ENCODE measurements at places on chromosomes 2 and 18.

DNA sequence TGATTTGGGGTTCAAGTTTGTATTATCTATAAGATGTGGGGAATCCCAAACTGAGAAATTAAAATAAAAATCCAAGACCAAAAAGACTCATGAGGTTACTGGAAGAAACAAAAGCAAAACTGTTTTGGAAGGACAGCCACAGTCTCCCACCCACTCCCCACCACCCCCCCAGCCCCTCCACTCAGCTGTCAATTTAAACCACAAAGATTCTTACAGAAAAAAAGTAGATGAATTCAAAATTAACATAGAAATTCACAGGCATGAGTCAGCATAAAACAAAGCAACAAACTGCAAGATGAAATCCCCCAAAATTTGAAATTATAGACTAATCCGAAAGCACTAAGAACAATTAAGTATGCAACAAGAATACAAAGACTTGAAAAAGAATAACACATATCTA is 12.1 kb downstream of the MAP4K3 start:
- no peak for DNase-seq

DNA sequence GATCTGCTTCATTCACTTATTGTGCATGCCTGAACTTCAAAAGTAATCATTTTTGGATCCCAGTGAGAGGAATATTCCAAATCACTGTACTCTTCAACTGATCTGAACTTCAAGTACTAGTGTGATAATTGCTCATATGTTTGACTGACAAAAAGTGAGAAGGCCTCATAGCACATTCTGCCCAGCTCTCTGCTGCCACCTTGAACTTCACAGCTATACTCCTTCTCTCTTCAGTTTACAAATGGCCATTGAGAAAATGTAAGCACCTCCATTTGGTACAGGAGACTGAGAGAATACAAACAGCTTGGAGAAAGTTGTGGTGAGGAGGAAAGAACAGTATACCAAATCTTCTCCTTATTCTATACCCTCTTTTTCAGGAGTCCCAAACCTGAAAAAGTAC is 946.0 kb upstream of the CHAC2 start:
- DNase-seq, result peak; percentile 38

- DNase-seq, result no peak
Measured at GRCh38 chr2:164569378-164569777, 51.9 kb downstream of the GRB14 start.

DNA sequence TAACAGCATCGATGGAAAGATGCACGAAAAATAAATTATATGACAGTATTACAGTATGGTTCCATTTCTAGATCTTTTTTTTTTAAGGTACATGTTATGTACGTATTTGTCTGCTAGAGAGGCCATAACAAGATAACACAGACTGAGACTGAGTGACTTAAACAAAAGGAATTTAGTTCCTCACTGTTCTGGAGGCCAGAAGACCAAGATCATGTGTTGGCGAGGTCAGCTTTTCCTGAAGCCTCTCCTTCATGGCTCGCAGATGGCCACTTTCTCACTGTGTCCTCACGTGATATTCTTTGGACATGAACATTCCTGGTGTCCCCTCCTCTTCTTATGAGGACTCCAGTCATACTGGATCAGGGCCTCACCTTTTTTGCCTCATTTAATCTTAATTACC is 177.4 kb downstream of the CAPN13 start:
- no peak for DNase-seq

DNA sequence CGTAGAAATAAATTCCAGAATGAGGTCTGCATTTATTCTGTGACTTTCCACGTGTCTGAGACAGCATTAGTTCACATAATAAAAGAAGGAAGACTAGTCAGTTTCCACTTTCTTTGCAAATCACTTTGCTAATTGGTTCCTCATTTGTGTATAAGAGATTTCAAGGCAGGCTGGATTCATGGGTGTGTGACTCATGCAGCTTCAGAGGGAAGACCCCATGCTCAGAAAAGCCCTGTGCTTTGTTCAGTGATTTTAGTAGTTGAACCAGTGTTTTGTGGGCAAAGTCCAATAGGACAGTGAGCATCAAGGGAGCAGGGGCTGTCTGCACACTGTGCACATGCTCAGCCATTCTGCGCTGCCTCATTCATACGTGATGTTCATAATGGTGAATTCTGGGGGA is 297.8 kb downstream of the DLGAP1 start:
- no peak for DNase-seq

DNA sequence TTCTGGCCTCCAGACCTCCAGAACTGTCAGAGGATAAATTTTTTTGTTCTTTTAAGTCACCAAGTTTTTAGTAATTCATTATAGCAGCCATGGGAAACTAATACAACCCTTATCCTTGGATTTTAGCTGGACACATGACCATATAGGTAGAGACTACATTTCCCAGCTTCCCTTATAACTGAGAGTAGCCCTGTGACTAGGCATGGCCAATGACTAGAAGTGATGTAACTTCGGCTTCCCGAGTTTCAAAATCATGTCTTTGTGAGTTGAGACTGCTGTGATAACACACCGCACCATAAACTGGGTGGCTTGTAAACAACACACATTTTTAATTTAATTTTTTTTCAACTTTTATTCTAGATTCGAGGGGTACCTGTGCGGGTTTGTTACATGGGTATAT is 134.0 kb upstream of the SERTAD2 start:
- DNase-seq, result no peak

DNA sequence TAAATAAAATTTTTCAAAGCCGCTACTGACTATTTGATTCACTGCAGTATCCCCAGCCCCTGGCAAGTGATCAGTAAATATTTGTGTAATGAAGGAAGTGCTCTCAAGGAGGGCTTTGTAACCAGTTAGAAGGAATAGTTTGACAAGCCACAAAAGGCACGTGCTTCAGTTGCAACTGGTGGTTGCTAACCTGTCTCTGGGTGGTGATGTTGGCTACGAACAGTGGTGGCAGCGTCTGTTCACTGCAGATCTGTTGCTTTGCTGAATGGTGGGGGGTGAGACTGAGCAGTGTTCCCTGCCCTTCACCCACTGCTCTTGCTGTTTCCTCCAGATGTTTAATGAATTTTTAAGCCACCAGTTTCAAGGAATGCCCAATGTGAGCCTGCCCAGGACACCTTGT is 73.9 kb upstream of the SIX2 start:
- DNase-seq, result no peak

DNA sequence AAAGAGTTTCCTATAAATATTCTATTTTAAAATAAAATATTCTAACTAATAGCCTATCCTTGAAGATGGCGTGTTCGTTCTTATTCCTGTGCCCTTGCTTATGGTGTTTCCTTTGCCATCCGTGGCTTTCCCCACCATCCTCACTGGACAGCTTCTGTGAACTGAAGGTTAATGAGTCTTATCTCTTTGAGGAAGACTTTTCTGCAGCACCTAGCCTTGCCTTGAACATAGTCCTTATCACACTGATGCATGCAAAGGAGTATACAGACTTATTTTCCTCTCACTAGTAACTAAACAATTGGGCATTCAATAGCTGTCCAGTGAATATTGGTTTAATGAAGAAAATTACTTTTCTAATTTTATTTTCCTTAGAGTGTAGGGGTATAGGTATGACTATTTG is 88.1 kb downstream of the GULP1 start:
- DNase-seq, result no peak
